ENCODE measurements at places on chromosomes 11 and 22. TPM values are rescaled to one million over a fixed set of nuclear protein-coding genes. Genes with fewer than 3 reads are reported as not detected.

The POU2AF2 gene
- not detected for total RNA-seq

The APOL5 gene
- total RNA-seq, result not detected

The NLRP14 gene
- 0.39 TPM for total RNA-seq

The KREMEN1 gene
- total RNA-seq, result 16.3 TPM

DNA sequence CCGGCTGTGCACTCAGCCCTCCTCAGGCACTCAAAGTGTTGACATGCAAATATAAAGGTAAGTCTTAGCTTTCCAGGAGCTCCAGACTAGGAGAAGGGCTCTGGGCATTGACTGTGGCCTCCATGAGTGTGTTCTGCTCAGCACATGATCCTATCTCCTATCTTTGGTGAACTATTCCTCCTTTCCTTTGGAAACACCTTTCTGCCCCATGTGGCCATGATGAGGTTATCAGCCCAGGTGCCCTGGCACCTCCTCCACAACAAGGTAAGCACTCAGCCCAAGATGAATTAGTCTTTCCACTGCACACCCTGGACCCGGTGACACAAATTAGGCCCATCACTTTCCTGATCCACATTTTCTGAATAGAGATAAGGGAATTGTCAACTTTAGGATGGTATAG is 37.9 kb upstream of the LMO1 start:
- no peak for DNase-seq

DNA sequence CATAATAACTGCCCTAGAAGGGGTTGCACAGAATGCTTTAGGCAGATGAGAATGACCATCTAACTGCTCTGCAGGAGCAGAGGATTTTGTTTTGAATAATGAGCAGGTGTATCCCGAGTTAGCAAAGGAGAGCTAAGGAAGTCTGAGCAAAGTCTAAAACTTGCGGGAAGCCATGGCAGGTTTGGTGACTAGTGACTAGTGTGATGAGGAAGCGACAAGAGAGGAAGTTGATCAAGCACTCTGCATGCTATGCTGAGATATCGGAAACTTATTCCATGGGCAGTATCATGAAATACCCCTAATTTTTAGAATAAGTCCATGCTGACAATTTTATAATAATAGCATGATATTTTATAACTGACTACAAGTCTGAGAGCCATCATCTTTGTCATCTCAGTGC is 12.9 kb downstream of the OLFML1 start:
- no peak for DNase-seq

- no peak for DNase-seq
Observed at GRCh38 chr22:45319324-45319685, 9.6 kb downstream of the FAM118A start.

GRCh38 chr11:19929147-19929546 is 216.5 kb downstream of the NAV2 start:
- DNase-seq, result no peak

DNA sequence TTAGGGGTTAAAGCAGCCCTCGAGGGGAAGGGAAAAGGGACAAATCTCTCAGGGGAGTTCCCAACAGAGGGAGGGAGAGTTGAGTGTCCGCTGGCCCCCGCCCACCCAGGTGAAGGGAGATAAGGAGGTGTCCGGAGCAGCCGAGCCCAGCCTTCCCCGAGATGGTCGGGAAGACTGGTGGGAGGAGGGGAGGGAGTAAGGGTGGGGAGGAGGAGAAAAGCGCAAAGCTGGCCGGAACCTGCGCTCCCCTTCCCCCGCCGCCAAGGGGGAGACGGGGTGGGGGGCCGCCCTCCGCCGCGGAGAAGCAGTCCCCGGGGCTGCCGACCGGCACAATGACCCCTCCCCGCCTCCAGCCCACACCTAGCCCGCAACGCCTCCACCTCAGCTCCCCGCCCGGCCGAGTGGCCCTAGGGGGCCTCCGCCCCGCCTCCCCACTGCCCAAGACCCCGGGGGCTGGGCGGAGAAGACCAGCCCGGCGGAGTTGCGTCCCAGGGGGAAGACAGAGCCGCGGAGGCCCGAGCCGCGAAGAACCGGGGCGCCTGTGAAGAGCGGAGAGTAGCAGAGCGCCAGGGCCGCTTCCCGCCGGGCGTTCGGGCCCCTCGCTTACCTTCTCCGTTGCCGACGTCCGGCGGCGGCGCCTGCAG is 479 bp downstream of the RSF1 start:
- DNase-seq, result peak; percentile 56

- DNase-seq, result no peak
Observed at GRCh38 chr22:35611200-35611890, 5.8 kb downstream of the MB start.

DNA sequence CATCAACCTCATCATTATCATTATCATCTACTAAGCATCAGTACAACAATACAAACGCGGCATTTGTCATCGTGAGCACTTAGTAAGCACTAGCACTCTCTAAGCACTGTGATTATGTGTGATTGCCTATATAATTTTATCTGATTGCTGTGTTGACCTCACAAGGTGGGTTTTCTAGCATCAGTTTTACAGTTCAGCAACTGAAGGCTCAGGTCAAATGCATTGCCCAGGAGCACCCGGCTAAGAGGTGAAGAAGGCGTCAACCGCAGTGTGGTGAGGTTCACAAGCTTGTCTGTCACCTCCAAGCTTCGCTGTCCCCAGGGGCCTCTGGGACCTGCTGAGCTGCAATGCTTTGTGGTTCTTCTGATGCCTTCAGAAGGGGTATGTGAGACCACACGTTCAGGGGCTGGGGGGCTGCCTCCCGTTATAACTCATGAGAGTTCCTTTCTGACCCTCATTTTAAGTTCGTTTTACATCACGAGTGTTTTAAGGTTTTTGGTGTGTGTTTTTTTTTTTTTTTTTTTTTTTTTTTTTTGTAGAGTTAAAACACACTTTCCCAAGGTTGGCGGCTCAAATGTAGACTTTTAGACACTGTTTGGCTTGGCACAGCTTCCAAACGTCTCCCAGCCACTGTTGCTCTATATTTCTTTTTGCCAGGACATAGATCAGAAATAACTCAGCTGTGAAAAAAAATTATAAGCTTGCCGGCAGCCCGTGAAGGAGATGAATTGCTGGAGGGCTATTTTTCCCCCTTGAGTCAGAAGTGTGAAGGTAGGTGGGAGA is 33.8 kb upstream of the SCUBE1 start:
- DNase-seq, result no peak

Measured in dorsolateral prefrontal cortex (tissue), 122 donors.